D721Med (cell line): ENCODE measurements at places on chromosomes 5 and 9.

DNA sequence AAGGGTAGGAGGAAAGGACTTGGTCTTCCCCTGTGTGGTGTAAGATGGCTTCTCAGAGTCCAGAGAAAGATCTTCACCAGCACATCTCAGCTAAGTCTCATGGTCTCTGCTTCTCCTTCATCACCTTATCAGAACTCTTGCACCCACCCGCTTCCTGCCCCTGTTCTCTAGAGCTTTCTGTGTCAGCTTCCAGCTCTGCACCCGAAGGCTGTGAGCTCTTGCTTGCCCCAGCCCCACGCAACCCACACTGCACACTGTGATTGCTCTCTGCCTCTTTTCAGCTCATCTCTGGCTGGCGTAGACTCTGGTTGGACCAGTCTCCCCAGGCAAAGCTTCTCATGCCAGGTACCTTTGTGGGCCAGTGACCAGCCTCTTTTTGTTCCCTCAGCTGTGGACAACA, 93.2 kb upstream of the RAPGEF1 start:
- no peak for DNase-seq

- no peak for DNase-seq
Observed at GRCh38 chr5:94674490-94675382, 56.3 kb downstream of the SLF1 start.

- no peak for DNase-seq
Observed at GRCh38 chr5:106875591-106876297, 795.0 kb downstream of the EFNA5 start.

DNA sequence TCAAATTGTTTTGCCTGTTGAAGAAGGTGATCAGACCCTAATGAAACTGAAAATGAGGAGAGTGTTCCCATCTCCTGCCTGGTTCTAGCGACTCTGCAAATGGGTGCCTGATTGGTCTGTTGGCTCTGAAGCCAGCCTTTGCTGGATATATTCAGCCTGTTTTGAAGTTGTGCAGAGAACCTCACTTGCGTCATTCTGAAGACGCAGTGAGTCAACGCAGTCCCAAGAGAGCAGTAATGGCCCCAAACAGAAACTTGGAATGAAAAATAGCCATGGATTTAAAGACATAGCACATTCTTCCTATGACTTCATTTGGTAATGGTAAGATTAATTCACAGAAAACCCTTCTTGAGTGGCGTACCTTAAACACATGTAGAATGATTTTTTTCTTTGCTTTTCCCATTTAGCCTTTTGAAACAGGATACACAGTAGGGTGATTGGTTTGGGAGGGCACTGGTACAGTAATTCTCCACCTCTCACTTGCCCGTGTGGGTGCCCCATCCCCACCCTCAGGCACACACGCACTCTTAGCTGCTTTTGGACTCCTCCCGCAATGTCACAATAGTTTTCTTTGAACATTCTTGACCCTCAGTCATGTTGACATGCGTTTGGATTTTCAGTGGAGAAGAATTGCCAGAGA, 54.1 kb upstream of the ABL1 start:
- DNase-seq = no peak
